ENCODE measurements at places on chromosomes 16 and 17. TPM values are rescaled to one million over a fixed set of nuclear protein-coding genes. Genes with fewer than 3 reads are reported as not detected.

SUZ12 gene
- 21.3 TPM for polyA plus RNA-seq

CD300A gene
- polyA plus RNA-seq, result 1.8 TPM

GRCh38 chr17:32261417-32261736 is 4.3 kb upstream of the RHBDL3 start:
- DNase-seq, result no peak

GRCh38 chr17:39738983-39739884 is 1.5 kb downstream of the GRB7 start:
- no peak for DNase-seq

GRCh38 chr17:11547853-11548252 is 50.4 kb upstream of the DNAH9 start:
- no peak for DNase-seq

DNA sequence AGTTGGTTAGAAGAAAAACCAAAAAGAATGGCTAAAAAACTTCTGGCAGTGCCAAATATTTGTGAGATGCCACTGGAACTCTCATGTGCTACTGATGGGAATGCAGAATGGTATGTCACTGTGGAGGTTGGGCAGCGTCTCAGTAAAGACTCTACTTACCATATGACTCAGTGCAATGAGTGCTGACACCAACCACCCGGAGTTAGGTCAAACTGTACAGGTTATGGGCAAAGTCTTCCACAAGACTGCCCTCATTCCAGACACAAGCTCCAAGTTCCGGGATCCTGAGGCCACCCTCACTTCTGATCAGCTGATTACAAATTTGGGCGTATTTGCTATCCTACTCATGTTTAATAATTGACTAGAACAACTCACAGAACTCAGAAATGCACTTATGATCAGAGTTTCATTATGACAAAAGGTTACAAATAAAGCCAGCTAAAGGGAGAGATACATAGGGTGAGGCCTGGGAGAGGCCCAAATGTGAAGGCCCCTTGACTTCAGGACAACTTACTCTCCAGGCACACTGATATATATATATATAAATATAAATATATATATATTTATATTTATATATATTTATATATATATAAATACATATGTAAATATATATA is 114.9 kb downstream of the TRIM37 start:
- DNase-seq, result no peak

ST3GAL2 gene
- polyA plus RNA-seq, result 29.8 TPM

C16orf96 gene
- 0.55 TPM for polyA plus RNA-seq

- DNase-seq, result peak; percentile 69
Observed at GRCh38 chr17:64320613-64321553, 57.8 kb upstream of the TEX2 start.

SULT1A2 gene
- 0.30 TPM for polyA plus RNA-seq

MMP15 gene
- polyA plus RNA-seq, result 21.3 TPM

GRCh38 chr17:72365857-72366414 is 245.1 kb downstream of the SOX9 start:
- no peak for DNase-seq

DNA sequence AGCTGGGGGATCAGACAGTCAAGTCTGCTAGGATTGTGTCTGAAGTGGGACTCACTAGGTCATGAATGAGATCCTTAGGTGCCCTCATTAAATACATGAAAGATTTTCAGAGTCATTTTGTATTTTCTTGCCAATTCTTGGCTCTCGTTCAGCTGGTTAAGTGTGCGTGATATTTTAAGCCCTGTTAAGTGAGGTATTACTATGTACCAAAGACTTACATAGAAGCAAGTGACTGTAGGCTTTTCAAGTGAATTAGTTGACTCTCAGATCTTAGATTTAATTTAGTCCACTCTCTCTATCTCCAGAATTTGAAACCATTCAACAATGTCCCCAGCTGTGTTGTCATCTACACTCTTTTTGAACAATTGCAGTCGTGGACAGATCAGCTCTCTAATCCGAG is 219.4 kb downstream of the FOXL1 start:
- DNase-seq, result no peak

PRAC2 gene
- polyA plus RNA-seq, result not detected

GRCh38 chr17:31834448-31834847 is 24.6 kb downstream of the COPRS start:
- DNase-seq, result no peak

GRCh38 chr17:40326832-40327199 is 17.8 kb downstream of the RARA start:
- DNase-seq, result no peak

GRCh38 chr16:11045441-11045840 is 101.1 kb downstream of the CLEC16A start:
- DNase-seq, result no peak

Measured in muscle of back (tissue), 13 donors.